NCI-H2029 treated with DMSO at 0.1 percent for 48 hours (cell line): ENCODE measurements at places on chromosomes 7 and 10.

DNA sequence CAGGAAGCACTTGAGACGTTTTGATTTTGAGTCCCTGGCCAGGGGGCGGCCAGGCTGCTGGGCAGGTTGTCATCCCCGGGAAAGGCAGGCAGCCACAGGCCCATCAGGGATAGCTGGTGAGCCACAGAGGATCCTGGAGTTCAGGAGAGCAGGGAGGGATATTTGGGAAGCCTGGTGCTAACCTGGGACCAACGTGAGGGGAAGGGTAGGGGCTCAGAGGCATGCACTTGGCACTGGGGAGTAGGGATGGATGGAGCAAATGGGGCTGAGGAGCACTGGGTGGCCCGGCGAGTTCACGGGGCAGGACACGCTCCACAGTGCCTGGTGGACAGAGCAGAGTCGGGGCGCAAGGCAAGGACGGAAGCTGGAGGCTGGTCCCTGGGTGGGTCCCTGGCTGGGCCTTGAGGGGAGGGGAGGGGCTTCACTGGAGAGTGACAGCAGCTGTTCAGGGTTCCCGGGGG, 30.2 kb downstream of the LRRC27 start:
- DNase-seq, result no peak

GRCh38 chr10:11440250-11441150, 170.9 kb downstream of the USP6NL start:
- no peak for DNase-seq

DNA sequence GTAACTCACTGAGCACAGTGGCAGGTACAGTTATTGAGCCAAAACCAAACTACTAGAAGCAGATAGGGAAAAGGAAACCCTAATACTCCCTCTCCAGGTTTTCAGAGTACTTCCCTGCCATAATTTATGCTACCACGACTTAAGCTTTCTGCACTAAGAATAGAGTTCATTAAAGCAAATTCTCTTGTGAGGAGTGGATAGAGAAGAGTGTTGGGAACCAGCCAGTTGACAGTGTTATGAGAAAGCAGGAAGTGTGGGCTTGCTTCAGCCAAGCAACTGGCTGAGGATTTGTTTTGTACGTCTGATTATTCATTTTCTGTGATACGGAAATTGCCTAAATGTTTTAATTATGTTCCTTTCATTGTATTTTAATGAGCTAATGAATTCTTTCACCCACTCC, 280.5 kb downstream of the KIF20B start:
- peak; percentile 9 for DNase-seq

DNA sequence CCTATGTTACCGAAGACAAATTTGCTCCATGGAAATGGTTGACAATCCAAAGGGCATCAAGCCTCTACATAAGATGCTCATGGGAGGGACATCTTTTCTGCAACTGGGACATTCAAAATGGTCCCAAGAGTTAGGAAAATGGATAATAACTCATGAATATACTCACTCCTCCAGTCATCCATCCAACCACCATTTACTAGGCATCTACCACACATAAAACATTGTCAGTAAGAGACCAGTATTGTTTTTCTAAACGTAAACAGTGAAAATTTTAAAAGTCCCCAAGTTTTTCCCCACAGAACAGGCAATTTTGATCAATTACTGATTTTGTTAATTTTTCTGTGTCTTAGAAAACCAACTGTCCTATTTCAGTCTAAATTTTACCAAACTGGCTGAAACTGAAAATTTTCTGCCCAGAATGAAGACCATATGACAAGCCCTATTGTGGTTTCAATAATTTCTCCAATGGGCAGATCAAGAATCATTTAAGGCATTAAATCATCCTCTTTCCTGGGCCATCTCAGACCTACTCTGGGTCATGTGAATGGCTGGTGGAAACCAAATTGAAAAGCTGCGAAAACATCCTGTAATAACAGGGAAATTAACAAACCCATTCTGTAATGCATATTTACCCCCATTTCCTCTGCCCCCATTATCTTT, 24.2 kb downstream of the PIK3AP1 start:
- DNase-seq, result no peak

DNA sequence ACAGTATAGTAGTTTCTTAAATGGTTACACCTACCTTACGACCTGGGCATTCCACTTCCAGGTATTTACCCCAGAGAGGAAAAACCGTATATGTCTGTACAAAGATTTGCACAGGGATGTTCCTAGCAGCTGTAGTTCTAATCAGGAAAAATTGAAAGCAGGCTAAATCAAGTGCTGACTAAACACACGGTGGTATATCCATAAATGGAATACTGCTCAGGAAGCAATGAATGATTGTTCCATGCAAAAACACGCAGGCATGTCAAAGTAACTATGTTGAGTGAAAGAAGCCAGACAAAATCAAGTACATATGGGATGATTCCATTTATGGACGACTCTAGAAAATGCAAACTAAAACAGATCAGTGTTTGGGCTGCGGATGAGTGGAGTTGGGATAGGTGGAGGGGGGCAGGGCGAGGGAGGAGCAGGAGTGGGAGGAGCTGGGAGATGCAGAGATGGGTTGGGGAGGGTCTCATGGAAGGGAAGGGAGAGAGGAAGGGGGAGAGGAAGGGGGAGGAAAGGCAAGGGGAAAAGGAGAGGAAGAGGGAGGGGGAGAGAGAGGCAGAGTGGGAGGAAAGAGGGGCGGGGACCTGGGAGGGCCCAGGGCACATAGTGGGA, 484 bp upstream of the MSRB2 start:
- DNase-seq, result no peak

GRCh38 chr7:91892821-91893340, 12.4 kb upstream of the MTERF1 start:
- DNase-seq, result no peak

DNA sequence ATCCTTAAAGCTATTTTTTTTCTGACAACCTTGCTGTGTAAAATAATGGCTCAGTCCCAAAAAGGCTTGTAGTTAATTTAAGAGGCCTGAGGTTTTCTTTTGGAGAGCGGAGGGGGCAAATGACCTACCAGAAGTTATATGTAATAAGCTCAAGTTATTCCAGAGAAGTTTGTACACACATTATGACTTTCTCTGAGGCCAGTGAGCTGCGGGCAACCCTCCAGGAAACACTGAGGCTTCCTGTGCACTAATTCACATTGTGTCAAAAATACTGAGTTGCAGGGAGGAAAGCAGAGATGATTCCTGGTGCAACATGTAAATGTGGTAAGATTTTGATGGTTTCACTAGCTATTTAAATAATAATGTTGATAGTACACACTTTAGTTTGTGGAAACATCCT, 188.6 kb downstream of the DIP2C start:
- DNase-seq, result no peak

- no peak for DNase-seq
Measured at GRCh38 chr7:18638594-18639452, 143.3 kb downstream of the HDAC9 start.

DNA sequence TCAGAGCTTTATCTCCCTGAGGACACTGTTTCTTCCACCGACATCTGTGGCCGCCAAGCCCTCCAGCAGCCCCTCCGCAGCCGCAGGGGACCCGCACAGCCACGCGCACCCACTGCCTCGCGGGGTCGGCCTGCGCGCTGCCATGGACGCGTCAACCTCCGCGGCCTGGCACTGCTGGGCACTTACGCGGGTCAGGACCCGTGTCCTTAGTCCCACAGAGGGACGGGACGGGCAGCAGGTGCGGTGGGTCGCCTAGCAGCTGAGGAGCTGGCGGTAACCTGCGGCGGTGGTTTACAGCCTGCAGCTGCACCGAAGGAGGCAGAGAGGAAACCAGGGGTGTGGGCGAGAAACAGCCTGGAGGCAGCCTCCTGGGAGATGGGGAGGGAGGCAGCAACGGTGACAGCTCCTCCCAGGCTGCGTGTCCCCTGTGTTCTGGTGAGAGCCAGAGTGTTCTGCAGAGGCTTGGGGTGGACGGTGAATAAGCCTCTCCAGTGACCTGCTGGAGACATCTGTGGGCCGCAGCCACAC, 61.3 kb downstream of the SEC61G start:
- DNase-seq, result no peak

- no peak for DNase-seq
Measured at GRCh38 chr7:20351901-20352300, 21.2 kb downstream of the ITGB8 start.

- no peak for DNase-seq
Measured at GRCh38 chr10:69567920-69568319, 5.3 kb downstream of the NEUROG3 start.

DNA sequence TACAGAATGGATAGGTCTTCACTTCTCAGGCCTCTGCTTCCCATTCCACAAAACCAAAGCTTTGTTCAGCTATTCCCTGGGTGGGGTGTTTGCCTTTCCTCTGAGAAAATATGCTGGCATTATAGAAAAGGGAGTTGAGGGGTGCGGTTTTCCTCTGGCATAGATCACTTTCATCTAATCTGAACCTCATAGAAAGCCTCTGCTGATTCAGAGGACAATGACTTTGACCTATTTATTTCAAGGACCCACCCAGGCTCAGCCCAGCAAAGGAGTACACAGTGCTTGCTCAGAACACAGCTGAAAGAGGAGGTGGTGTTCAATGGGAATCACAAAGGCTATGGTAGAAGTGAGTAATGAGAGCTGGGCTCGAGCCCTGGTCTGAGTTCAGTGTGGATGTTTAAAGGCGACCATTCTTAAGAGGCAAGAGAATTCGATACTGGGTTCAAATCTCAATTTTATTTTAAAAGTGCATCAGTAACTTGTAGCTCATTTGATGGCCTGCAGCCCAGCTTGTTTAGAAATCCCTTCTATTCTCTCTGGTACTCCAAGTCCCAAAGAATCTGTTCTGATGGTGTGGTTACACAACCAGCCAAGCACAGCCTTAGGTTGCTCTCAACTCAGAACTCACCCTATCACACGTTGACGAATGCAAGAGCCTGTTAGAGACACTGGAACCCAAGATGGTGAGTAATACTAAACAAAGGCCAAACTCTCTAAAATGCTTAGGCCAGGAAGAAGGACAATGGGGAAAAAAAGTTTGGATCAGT, 1012.8 kb downstream of the LRMDA start:
- DNase-seq, result no peak

DNA sequence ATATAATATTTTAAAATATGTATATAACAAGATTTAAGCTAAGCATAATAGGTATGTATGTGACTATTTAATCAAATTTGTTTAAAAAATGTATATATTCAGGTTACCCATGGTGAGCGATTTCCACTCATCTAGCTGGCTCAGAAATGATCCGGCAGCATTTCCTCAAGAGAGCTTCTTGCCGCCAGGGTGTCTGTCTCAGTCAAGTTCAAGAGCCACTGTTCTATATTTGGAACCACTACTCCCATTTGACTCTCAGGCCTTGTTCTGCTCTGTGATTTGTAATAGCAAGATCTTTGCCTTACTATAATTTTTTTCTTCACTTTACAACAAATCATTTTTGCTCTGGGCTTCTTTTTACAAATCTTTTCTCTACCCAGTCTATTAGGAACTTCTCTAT, 48.7 kb upstream of the CNTNAP2 start:
- DNase-seq, result no peak

DNA sequence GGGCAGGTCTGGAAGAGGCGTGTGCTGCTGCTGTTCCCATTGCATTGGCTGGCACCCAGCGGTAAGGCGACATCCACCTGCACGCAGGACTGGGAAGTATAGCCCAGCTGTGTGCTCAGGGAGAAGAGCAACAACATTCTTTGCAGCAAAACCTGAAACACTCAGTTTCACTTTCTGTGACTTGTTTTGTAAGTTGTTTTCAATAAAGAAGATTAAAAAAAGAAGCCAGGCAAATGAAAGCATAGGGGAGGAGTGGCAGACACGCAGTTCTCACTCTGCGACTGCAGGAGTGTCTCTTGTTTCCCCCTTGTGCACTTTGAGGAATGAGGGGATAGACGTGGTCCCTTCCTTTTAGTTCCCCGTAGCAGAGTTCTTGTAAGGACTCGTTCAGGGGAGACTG, 5.8 kb downstream of the FBH1 start:
- DNase-seq, result no peak

GRCh38 chr7:70563960-70564359, 568.0 kb upstream of the GALNT17 start:
- no peak for DNase-seq

- peak; percentile 91 for DNase-seq
Measured at GRCh38 chr7:130008941-130009847, 42.0 kb downstream of the ZC3HC1 start.

GRCh38 chr7:33716581-33717477, 188.5 kb upstream of the BMPER start:
- no peak for DNase-seq

DNA sequence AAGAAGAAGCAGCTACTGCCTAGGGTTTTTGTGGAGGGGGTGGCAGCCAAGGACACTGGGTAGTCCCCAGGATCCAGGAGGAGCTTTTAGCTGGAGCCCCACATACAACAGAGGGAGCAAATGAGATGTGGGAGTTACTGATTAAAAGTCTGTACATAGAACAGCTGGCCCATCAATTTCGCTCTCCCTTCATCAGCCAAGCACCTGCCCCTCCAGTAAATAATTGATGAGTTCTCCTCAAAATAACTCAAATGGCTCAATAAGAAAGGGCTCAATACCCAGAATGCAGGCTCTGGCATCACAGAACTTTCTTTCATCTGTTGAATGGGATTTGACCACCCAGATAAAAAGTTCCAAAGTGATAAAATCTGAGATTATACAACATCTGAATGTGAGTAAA, 15.1 kb upstream of the WNT8B start:
- no peak for DNase-seq

DNA sequence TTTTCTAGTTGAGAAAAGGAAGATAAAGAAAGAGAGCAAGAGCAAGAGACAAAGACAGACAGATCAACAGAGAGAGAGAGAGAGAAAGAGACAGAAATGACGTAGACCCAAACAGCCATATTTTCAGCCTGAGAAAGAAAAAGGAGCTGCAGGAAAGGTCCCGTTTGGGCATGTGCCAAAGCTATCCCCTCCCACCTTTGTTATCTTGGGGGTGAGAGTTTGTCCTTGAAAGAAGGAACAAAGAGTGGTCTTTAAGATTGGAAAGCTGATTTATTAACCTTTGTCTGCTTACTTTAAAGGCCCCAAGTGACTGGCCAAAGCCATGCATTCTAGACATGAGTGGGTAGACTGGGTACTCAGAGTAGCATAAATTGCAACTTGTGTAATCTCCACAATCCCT, 98.2 kb downstream of the AOAH start:
- no peak for DNase-seq

DNA sequence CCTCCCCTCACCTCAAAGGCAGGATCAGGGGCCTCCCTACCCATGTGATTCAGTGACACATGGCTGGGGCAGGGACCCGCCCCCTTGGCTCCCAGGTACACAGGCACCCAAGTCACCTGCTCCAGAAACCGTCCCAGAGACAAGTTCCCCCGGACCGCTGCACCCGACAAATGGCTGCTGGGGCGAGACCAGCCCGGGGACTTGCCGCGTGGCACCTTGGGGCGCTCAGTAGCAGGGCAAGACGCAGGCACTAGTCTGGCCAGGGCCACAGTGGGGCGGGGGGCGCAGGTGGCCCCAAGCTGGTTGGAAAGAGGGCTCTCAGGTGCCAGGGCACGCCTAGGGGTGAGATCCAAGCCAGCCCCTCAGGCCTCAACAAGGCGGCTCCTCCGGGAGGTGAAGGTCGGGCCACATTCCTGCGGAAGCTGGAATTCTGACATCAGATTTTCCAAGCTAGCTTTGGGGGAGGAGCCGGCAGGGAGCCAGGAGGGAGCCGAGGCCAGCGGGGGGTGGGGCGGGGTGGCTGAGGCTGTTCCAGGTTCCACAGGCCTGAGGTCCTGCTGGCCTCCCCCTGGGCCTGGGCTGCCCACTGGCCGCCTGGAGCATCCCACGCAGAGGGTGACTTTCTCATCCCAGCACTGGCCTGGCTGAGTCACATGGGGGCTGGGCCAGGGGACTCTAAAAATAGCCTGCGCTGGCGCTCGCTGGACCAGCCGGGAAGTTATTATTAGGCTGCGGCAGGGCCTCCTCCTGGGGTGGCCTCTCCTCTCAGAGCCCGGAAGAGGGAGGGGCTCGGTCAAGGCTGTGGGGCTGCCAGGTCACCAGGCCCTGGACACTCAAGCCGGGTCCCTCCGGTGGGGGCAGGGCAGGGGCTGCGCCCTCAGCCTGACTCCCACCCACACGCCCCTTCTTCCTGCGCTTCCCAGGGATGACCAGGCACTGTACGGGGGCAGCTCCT, 20.5 kb upstream of the INPP5A start:
- no peak for DNase-seq
